ENCODE measurements at places on chromosomes 1 and 21.

DNA sequence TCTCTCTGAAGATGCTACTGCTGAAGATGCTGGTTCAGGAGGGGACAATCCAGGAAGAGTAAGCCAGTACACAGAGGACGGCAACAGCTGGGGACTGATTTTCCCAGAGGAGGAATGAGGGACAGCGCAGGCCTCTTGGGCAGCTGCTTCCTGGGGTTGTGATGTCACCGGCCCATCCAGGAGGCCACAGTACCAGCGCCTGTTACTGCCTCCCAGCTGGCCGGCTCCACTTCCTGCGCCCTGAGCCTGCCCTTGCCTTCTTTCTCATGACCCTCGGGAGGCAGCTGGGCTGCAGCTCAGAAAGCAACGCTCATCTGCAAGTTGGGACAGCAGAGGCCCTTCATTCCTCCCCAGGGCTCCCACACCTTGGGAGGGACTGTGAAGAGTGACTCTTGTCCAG is 21.9 kb upstream of the ID3 start:
- DNase-seq: no peak

DNA sequence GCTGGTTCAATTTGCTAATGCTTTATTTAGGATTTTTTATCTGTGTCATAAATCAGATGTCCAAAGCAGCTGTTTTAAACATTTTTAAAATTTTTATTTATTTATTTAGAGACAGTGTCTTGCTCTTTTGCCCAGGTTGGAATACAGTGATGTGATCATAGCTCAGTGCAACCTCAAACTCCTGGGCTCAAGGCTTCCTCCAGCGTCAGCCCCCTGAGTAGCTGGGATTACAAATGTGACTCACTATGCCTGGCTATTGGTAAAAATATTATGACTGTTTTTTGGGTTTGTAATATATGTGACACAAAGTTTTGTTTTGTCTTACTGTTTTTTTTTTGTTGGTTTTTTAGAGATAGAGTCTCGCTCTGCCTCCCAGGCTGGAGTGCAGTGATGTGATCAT is 11.8 kb downstream of the ZBED6 start:
- no peak for DNase-seq

DNA sequence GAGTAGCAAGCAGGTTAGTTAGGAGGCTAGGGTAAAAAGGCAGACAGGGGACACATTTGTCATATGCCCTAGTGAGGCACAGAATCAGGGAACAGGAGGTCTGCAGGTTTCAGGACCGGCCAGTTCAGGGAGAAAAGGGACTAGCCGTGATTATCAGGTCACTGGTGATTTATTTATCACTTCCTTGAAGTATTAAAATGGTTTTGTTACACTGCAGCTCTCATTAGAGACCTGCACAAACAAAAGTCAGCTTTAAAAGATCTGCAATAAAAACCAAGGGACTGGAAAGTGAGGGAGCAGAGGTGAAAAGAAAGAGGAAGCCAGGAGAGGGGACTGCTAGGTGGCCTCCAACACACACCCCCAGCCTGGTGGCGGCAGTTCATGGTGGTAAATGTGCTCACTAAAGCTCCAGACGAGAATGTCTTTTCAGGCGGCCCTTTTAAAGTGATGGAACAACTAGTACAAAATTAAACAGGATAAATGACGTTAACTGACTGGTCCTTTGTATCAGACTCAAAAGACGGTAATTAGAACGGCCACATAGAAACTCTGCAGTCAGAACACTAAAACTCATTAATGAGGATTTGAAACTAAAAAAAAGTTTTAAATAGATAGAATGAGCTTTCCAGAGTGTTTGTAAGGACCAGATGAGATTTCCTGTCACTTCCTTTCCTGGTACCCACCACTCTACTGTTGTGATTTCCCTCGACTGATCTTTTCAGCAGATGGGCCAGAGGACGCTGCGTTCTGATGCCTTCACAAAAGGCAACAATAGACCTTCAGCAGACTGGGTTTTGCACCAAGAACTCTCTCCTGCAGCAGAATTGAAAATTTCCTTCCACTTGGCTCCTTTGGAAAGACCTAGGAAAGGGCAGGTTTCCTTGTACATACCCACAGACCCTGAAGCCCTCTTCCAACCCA is 136.8 kb downstream of the NTPCR start:
- no peak for DNase-seq

DNA sequence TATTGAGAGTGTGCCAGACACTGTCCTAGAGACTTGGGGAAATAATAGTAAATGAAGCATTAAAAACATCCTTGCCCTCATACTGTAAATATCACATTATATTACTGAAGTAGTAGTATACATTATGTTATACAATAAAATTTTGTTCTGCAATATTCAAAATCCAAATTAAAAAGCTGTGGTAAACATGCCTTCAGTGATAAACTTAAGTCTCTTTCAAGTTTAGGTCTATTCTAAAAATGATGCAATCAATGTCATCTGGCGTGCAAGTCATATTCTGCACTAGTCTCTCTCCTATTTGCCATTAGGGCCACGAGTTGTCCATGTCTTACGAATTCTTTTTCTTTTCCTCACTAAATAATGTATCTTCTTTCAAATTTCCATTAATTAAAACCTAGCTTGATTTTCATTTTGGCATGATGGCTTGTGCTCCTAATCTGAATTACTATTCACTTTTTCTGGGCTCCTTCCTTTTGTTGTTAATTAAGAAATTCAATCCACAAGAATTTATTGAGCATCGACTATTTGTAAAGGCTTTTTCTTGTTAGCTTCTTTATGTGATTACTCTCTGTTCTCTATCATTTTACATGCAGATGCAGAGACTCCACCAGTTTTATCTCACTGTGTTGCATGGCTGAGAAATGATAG is 130.7 kb downstream of the COQ8A start:
- DNase-seq: no peak

DNA sequence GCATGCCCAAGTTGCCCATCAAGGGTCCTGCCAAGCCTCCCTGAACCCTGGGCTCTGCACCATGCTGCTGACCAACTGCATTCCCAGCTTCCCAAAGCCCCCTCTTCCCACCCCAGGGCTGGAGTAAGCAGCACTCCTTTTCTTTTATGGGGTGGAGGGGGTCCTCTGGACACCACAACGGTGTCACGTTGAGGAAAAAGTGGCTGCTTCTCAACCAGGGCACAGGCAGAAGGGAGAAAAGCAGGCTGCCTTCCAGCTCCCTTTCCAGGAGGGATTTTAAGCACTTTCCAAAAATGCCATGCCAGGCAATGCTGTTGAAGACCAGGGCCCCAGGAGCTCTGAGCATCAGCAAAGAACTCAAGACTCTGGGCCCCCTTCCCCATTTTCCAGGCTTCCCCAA is 691 bp downstream of the RIMS3 start:
- DNase-seq: no peak
